ENCODE measurements at places on chromosomes 12 and 14. TPM values are rescaled to one million over a fixed set of nuclear protein-coding genes. Genes with fewer than 3 reads are reported as not detected.

GRCh38 chr14:23294734-23295561, 7.7 kb downstream of the PPP1R3E start:
- peak; percentile 23 for DNase-seq

DNA sequence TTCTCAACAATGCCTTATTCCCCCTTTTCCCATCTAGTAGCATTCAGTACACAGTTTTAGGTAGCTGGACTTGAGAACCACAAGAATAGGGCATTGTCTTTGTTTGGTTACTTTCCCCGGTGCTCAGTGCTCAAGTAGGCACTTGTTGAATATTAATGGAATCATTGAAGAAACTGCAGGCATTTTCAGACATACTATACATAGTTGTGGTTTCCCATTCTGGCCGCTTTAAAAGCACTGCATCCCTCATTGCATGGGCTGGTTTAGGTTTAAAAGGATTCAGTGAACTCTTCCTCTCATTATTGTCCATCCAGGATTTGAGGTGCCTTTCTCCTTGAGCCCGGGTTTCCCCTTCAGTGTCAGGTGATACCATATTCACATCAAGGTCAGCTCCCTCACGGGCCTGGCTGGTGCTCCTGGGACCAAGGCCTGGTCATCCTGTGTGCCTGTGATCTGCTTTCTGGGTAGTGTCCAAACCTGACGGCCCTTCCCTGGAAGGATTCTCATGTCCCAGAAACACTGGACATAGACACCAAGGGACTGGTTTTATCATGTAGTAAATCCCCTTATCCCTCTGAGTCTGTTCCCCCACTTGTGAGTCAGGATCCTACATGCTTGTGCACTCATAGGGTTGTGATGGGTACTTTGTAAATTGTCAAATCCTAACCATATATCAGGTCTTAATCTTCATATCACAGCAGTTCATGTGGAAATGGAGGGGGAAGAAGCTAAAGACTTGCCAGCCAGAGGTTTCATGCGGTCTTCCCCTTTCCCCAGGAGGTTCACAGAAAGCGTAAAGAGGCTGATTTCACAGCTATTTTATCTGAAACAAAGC, 7.4 kb downstream of the TCP11L2 start:
- no peak for DNase-seq

DNA sequence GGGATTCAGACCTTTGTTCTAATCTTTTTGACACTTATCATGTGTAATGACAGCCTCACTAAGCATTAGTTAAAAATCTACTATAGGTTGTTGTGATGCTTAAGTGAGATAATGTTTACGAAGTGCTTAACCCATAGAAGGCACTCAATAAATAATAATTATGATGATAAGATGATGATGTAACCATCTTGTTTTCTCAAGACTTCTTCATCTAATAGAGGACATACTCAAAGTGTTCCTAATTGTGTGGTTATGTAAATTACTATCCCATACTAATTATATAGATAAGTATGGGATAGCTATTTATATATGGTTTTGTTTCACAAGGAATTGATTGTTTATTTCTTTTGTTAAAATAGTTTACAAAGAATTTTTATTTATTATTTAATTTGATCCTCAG, 76.9 kb downstream of the MIPOL1 start:
- no peak for DNase-seq

The ATL1 gene
- total RNA-seq, result 7.2 TPM

DNA sequence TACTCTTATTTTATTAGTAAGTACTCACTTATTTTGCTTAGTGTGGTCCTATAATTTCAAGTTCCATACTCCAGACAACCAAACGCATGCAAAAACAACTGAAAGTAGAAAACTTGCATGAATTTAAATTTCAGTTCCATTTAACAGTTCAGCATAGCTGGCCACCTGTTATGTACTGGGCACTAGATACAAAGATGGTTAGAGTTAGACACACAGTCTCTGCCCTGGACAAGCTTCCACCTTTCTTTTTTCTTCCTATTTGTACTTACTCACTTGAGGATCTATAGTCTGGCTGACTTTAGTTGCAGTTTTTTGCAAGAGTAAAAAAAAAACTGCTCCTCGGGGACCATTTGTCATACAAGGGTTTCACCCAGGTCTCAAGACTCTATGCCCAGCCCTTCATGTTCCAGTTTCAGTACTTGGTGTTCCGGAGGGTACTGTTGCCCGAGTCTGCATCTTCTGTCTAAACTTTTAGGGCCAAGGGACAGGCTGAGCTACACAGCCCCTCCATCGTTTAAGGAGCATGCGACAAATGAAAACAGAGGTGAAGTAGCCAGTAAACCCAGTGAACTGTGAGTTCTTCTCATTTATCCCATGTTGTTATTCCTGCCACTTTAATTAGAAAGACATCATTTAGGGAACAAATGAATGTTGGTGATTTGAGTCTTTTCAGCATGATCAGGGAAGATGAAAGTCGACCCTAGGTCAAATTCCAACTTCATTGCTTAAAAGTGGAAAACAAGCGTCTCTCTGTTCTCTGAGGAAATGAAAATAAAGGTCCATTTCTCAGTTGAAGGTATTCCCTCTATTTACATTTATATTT, 22.3 kb downstream of the RPGRIP1 start:
- DNase-seq, result no peak

The RERG gene
- 5.9 TPM for total RNA-seq

The RNF10 gene
- total RNA-seq, result 195 TPM

DNA sequence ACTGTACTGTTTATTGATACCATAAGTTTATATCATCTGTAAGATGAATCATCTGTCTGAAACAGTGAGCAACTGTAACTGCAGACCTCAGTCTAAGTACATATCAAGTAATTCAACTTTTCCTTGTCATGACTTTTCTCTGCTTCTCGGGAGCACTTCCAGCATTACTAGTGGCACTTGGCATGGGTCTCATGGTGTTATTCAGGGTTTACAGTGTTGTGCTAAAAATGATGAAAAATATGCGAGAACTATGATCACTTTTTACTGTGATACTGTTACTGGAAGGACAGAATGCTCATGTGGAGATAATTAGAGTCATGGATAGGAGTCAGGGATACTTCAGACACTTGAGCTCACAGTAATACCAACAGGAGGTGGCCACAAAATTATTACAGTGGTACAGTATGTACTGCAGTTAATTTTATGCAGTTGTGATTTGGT, 8.3 kb downstream of the KTN1 start:
- DNase-seq, result no peak

- peak; percentile 77 for DNase-seq
Observed at GRCh38 chr12:124396544-124397398, 101.9 kb downstream of the RFLNA start.

GRCh38 chr14:103897075-103897947, 30.9 kb upstream of the TDRD9 start:
- DNase-seq, result peak; percentile 72

The AKAP3 gene
- 1.0 TPM for total RNA-seq

The RBP5 gene
- total RNA-seq, result 7.1 TPM

DNA sequence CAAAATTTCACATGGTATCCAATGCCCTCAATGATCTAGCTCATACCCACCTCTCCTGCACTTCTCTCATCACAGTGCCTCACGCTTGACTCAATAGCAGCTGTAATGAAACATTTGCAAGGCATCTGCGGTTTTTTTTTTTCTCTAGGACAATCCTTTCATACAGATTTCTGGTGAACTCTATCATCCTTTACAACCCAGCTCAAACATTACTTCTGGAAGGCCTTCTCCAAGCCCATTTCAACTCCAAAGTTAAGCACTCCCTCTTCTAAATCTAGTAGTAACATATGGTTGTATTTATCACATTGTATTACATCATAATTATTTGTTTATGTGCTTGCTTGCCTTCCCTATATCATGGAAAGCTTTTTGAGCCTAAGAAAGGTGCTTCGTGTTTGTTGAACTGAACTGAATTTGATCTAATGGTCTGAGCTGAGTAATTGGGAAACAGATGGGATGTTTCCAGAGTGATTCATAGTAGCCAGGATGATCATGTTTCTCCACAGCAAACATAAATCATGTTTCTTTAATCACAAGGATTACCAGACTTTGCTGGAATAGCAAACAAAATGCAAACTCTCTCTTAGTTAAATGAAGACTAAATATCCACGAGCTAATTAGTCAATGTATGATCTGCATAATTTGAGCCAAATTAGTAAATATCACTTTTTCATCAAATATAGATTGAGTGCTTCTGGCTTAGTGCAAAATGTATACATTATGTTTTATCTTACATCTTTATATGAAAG, 14.3 kb downstream of the CFL2 start:
- no peak for DNase-seq

- DNase-seq, result no peak
Observed at GRCh38 chr12:17296882-17297281, 690.9 kb upstream of the LMO3 start.

DNA sequence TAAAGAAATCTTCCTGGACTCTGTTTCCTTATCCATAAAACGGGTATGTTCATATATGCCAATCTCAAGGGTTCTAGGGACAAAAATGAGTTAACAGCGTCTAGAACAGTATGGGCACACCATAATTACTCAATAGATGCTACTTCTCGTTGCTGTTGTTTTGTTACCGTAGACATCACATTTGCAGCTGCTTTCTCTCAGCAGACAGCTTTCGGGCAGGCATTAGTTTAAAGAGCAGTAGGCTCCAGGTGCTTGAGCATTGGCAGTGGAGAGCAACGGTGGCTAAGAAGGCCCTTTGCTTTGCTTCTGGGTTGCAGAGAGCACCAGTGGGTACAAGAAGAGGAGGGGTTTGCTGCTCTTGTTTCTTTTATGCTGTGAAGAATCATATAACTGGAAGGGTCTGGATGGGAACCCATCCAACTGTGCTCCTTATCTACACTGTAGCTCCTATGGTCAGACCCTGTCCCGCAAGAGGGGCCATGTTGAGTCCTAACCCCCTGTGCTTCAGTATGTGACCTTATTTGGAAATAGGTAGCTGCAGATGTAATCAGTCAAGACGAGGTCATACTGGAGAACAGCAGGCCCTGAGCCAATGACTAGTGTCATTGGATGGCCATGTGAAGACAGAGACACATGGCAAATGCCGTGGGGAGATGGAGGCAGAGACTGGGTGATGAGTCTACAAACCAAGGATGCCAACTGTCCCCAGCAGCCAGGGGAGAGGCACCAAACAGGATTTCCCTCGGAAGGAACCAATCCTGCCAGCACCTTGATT, 120.0 kb downstream of the RBM19 start:
- no peak for DNase-seq

DNA sequence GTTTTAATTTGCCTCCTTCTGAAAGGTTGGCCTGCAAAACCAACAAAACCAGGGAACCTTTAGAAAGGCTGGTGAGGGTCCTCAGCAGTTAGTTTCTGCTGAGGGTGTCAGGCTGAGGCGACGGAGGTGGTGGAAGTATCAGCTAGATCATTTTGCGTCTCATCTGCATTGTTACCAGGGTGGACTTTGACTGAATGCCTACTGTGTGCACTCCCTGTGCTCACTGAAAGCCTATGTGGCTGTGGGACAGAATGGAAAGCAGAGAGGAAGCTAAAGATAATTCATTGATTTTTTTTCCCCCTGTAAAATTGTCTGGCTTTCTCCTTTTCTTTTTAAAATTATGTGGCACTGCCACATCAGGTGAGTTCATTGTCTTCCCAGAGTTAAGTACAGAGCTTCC, 68.4 kb upstream of the SRSF5 start:
- DNase-seq, result no peak

- DNase-seq, result no peak
Observed at GRCh38 chr12:5900076-5900475, 45.0 kb downstream of the ANO2 start.

GRCh38 chr14:77204459-77204771, 22.8 kb downstream of the TMEM63C start:
- DNase-seq, result no peak

Data from mucosa of gallbladder (tissue), 1 donor.